Germinal center (tissue), 1 donor: ENCODE measurements at places on chromosomes 13 and 19.

DNA sequence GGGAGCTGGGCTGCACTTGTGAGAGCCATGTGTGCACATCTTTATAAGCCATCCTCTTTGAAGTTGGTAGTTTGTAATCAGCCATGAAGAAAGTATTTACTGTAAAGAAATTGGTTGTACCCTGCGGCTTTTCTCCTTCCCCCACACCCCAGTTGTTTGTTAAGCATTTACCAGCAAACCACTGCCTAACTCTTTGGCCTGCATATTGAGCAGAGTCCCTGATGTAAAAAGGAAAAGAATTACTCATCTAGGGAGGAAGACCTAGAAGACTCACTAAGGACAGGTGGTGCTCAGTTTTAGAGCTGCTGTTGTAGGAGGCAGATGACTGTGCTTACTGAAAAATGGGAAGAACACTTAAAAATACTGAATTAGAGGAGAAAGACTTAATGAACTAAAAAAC lies 245.3 kb downstream of the PCCA start:
- DNase-seq = no peak

- DNase-seq = no peak
These were observed 12.8 kb downstream of the PDE4A start for GRCh38 chr19:10433131-10433536.

DNA sequence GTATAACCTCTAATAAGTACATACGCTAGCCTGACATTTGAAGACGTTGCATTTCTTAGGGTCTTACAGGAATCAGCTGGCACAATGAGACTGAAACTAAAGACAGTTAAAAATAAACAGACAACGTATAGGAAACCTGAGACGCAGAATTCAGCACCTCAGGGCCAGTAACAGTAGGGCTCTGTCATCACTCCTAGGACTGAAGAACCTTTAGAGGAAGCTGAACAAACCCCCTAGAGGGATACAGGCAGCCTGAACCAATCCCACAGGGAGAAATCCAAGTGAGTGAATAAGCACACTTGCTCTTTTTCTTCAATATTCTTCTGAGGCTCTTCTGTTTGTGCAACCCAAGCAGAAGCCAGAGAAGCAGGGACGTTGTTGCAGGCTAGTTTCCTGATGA lies 53.9 kb upstream of the KLHL1 start:
- no peak for DNase-seq

- no peak for DNase-seq
These were observed 21.6 kb downstream of the LRRC4B start for GRCh38 chr19:50546527-50547221.

DNA sequence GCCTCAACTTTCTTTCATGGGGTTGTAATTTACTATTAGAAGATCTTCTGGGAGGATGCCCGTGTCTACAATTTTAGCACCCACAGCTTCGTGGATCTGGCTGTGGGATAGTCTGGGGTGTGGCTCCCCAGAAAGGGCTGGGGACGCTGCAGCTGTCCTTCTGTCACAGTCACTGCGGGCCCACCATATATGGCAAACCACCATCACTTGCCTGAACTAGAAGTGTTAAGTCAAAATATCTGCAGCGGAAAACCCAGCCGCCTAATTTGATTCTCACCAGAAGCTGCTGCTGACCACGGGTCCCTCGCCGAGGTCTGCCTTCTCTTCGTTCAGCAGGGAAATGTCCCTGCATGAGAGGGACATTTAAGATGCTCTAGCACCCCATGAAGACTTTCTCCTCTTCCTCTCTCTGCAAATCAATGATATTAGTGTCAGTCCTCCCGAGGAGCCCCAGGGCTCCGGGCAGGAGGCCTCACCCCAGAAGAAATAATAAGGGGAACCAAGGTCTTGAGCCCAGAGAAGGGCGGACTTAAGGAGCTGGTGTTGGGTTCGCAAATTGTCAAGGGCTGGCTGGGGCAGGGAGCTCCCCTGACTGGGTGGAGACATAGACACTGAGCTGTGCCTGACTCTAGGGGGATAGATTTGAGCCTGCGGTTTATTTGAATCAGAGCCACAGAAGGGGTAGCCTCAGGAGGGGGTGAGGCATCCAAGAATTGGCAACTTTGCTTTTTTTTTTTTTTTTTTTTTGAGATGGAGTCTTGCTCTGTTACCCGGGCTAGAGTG lies 3.0 kb upstream of the MATK start:
- no peak for DNase-seq

DNA sequence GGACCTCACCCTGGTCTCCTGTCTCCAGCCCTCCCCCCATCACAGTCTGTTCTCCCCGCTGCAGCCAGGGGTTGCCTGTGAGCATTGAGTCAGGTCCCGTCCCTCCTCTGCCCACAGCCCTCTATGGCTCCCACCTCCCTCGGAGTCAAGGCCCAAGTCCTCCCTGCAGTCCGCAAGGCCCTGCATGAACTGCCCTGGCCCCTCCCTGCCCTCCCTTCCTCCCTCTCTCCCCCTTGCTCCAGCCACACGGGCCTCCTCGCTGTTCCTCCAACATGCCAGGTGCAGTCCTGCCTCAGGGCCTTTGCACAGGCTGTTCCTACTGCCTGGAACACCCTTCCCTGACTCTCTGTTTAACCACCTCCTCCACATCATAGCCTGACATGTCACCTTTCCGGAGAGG lies 2.8 kb downstream of the TINCR start:
- no peak for DNase-seq

GRCh38 chr19:610801-611480 lies 21.3 kb downstream of the HCN2 start:
- DNase-seq = peak; percentile 57

- peak; percentile 25 for DNase-seq
These were observed 524 bp downstream of the RUBCNL start for GRCh38 chr13:46386392-46387063.

DNA sequence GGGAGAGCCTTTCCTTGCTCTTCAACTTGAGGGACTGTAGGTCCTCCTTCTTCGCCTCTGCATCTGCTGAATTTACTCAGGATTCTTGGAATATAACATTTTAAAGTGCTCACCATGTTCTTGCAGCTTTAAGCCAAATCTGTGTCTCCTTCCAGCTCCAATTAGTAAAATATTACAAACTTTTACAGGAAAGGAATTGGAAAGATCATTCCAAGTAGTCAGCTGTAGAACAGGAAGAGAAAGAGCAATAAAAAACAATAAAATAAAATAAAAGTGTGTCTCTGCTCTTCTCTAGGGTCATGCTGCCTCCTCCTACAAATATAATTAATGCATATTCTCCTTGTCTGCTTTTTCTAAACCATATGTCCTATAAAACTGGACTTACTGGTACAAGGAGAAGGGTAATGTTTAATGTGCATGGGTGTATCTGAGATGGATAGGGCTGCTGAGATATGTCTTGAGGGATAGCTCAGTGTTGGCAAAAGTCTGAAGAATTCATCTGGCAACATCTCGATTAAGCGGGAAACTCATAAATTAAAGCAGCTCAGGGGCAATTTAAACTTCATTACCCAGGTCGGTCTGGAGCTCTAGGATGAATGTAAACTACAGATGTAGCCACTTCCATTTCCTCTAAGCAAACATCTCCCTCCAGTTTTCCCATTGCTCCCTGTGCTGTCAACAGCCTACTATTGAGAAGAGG lies 25.0 kb downstream of the ENOX1 start:
- no peak for DNase-seq

GRCh38 chr19:42134535-42135070 lies 2.4 kb upstream of the POU2F2 start:
- no peak for DNase-seq

DNA sequence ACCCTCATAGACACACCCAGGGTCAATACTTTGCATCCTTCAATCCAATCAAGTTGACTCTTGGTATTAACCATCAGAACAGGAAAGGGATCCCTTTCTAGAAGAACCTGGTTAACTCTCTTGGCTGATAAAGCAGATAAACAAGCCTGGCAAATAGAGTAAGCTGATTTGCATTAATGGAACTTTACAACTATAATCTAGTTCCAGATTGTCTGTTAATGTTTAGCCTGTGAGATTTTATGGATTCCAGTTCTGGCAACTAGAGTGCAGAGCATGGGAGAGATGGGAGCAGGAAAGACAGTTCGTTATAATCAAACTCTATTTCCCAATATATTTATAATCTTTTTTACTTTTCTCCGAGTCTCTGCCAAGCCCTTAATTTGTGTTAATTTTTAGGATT lies 272.6 kb upstream of the KLHL1 start:
- no peak for DNase-seq

DNA sequence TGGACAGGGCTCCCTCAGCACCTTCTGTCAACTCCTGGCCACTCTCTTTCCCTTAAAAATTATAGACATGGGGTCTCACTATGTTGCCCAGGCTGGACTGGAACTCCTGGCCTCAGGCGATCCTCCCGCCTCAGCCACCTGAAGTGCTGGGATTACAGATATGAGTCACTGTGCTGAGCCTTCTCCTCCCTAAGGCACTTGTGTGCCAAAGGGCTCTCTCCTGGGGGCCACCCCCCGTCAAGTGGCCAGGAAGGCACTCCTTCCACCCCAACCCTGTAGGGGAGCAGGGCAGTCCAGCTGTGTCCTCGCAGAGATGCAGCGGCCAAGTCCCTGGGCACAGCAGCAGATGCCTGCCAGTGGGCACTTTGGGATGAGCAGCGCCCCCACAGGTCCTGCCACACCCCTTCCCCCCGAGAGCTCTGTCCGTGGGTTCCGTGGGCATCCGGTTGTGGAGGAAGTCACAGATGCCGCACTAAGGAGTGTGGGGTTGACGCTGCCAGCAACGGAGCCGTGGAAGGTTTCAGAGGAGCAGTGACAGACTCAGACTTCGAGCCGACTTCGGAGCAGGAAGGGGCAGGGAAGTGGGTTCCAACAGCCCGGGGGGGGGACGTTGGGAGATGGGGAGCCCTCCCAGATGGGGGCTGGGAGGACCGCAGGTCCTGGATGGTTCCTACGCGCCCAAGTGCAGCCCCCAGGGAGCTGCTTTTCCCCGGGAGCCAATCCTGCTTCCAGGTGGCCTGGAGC lies 3.3 kb upstream of the UQCR11 start:
- no peak for DNase-seq

- DNase-seq = no peak
These were observed 1.0 kb downstream of the TMEM59L start for GRCh38 chr19:18613589-18614234.

GRCh38 chr13:32857689-32858088 lies 158.5 kb upstream of the KL start:
- no peak for DNase-seq

DNA sequence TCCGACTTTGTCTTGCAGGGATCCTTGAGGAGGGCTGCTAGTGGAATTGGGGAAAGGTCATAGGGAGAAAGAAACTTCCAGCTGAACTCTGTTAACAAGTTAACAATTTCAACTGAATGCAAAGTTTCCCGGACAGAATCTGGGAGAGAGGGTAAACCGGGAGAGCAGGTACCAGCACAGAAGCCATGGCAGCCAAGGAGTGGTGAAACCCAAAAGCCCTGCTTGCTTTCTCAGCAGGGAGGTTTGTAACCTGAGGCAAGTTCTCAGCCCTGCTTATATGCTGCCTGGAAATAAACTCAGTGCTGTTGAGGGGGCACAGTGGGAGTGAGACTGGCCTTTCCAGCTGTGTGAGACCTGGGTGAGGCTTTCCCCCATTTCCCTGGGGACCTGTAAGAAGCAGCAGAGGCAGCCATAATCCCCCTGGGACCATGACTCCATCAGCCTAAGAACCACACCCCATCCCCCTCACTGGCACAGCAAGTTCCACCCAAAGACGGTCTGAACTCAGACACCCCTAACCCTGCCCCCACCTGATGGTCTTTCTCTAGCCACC lies 84.0 kb downstream of the SUCLA2 start:
- DNase-seq = no peak

GRCh38 chr19:51259348-51260245 lies 8.7 kb downstream of the SIGLECL1 start:
- peak; percentile 25 for DNase-seq

GRCh38 chr19:5480427-5480836 lies 25.2 kb downstream of the ZNRF4 start:
- peak; percentile 56 for DNase-seq

DNA sequence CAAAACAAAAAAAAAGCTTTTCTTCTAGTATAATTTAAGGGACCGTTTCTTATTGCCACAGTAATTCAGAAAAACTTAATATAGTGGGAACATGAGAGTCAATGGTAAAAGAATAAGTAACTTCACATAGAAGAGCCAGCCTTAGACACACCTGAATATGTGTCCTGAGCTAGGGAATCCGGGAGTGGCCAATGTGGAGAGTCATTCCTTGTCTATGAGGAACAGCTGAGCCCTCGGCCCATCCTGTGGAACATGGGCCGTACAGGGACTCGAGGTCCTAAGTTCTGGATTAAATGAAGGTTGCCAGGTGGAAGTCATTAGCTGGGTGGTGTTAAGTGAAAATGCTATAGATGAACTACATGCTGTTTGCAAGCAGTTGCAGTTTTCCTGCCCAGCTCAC lies 32.2 kb downstream of the EFNB2 start:
- no peak for DNase-seq

DNA sequence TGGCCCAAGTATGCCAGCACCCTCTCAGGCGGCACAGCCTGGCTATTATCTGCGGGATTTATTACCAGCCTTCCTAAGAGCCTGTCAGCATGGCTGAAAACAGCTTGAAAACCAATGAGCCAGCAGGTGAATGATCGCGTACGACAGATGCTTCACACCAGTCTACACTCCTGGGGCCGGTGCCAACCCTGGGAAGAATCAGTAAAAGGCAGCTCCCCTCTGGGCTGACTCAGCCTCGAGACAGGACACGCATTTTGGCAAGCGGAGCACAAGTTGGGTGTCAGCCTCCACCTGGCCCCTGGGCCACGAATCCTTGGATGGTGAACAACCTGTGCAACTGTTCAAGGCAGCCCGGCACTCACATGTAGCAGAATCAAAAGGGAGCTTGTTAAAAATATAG lies 15.6 kb downstream of the EMP3 start:
- no peak for DNase-seq

- no peak for DNase-seq
These were observed 141.3 kb downstream of the ZAR1L start for GRCh38 chr13:32173881-32174280.

GRCh38 chr19:22901431-22902130 lies 69.5 kb downstream of the ZNF723 start:
- no peak for DNase-seq

DNA sequence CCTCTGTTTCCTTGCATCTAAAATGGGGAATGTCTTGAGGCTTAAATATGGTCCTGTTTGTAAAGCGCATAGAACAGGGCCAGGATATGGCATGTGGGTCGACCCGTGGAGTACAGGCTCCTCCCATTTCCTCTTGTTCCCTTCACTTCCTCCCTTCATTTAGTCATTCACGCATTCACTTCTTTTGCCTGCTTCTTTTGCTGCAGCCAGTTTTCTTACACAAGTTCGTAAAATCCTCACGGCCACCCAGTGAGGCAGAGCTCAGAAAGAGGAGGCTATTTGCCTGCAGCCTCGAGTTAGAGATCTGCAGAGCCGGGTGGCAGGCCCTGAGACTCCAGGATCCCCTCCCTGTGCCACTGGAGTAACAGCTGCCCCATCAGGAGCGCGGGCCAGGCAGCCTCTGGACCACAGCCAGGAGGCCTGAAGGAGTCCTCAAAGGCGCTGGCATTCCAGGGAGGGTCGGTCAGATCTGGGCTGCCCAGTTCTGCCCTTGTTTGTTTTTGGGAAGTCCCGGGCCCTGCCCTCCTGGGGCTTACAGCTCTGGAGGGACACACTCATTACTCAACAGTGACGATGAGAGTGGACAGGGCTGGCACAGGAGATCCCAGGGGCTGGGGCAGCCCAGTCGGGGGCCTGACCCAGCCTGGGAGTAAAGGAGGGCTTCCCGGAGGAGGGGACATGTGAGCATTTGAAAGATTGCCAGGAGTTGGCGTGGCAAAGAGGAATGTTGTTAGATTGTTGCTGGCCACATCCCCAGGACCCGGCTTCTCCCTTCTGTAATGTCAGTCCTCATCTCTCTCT lies 4.6 kb downstream of the PPP5C start:
- DNase-seq = peak; percentile 39
